ENCODE measurements at places on chromosomes 12 and 14. TPM values are rescaled to one million over a fixed set of nuclear protein-coding genes. Genes with fewer than 3 reads are reported as not detected.

DNA sequence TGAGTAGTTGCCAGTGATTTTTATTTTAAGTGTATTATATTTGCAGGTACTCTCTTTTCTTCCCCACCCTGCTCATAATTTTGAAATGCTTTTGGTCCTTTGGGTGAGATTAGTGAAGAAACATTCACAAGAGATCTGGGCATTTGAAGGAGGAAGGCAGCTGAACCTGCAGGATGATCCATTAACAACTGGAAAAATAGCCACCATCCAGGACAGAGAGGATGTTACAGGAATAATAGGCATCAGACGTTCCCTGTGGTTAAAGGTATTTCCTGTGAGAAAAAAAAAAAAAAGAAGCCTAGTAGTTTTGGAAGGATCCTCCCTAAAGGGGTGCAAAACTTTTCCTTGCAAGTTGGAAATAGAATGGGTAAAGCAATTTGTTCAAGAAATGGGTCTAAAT is 145.3 kb downstream of the SLC38A4 start:
- no peak for DNase-seq

DNA sequence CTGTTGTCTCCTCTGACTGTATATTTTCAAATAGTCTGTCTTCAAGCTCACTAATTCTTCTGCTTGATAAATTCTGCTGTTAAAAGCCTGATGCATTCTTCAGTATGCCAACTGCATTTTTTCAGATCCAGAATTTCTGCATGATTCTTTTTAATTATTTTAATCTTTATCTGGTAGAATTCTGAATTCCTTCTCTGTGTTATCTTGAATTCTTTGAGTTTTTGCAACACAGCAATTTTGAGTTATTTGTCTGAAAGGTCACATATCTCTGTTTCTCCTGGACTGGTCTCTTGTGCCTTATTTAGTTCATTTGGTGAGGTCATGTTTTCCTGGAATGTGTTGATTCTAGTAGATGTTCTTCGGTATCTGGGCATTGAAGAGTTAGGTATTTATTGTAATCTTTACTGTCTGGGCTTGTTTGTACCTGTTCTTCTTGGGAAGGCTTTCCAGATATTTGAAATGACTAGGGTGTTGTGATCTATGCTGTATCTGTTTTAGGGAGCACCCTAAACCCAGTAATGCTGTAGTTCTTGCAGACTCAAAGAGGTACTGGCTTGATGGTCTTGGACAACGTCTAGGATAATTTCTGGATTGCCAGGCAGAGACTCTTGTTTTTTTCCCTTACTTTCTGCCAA is 193.8 kb upstream of the NPAS3 start:
- no peak for DNase-seq

The KCNMB4 gene
- 1.6 TPM for total RNA-seq

The GPR135 gene
- 13.8 TPM for total RNA-seq

- DNase-seq, result no peak
Measured at GRCh38 chr14:45838597-45838996, 585.6 kb upstream of the MIS18BP1 start.

The OTUB2 gene
- total RNA-seq, result 0.71 TPM

DNA sequence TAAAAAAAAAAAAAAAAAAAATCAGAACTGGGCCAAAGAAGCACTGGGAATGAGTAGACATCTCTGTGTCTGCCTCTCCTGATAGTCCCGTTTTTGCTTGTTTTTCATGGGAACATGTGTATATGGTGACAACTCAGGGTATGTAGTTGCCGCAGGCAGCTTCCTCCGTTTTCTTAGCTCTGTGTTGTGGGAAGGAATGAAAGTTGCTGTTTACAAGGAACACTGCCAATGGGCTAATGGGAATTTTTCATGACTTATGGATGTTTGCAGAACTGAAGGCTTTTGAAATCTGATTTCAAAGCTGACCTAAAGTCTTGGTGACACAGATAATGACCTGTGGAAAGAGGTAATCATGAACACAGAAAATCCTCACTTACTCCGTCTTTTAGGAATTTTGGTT is 146.4 kb upstream of the BTG1 start:
- no peak for DNase-seq

The LMNTD1 gene
- total RNA-seq, result not detected

- no peak for DNase-seq
Measured at GRCh38 chr14:104665657-104666522, 23.5 kb upstream of the INF2 start.

The TBX3 gene
- 0.81 TPM for total RNA-seq

DNA sequence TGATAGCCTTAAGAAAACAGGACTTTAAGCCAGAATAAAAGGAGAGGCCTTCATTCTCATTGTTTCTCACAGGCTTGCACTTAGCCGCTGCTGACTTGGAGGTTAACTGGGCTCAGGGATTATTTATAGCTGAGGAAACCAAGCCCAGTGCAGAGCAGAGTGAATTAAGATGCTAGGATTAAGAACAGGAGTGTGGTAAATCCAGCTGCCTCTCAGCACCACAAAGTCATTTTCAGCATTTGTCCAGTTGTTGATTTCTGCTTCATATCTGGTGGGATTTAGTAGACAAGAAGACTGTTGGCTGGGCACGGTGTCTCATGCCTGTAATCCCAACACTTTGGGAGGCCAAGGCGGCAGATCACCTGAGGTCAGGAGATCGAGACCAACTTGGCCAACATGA is 14.3 kb upstream of the KRT73 start:
- DNase-seq, result no peak
